ENCODE measurements at places on chromosomes 5 and 9.

DNA sequence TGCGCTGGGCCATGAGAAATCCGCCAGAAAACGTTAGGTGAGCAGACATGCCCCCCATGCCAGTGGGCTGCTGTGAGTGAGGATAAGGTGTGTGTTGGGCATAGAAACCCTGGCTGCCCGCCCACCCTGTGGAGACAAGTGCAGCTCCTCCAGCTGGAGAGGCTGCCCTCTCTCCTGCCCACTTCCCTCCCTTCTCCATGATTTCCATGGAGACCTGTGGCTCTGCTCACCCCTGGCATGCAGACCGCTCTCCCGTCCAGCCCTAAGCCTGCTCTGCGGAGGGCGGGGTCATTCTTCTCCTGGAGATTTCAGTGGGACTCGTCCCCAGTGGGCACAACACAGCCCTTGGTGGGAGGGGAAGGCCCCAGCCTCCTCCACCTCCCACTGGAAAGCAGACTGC, 133.0 kb upstream of the FAM120A start:
- no peak for DNase-seq

DNA sequence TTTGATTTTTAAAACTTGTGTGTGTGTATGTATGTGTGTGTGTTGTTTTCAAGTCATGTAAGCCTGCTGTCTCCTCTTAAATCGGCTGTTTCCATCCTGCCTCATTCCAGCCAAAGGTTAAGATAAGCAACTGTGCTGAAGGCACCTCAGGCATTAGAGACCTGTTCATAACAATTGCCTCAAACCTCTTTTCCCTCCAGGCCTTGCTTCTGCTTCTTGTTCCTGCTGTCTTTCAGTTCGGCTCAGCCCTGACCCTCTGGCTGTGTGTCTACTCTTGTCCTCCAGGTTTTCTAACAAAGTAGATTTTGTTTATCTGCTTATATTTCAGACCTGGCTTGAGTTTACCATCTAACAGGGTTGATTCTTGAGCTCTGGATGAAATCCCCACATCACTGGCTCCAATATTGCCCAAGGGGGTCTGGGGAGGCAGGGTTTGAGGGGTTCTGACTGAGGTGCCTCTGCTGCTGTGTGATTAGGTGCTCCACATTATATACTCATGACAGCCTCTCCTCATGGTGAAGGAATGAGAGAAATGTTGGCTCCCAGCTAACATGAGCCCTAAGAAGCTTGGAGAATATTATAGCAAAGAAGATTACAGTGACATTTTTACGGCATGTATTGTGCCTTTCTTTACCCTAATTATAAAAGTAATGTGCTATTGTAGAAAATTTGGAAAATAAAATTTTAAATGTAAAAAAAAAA, 229.7 kb upstream of the PIK3R1 start:
- no peak for DNase-seq

DNA sequence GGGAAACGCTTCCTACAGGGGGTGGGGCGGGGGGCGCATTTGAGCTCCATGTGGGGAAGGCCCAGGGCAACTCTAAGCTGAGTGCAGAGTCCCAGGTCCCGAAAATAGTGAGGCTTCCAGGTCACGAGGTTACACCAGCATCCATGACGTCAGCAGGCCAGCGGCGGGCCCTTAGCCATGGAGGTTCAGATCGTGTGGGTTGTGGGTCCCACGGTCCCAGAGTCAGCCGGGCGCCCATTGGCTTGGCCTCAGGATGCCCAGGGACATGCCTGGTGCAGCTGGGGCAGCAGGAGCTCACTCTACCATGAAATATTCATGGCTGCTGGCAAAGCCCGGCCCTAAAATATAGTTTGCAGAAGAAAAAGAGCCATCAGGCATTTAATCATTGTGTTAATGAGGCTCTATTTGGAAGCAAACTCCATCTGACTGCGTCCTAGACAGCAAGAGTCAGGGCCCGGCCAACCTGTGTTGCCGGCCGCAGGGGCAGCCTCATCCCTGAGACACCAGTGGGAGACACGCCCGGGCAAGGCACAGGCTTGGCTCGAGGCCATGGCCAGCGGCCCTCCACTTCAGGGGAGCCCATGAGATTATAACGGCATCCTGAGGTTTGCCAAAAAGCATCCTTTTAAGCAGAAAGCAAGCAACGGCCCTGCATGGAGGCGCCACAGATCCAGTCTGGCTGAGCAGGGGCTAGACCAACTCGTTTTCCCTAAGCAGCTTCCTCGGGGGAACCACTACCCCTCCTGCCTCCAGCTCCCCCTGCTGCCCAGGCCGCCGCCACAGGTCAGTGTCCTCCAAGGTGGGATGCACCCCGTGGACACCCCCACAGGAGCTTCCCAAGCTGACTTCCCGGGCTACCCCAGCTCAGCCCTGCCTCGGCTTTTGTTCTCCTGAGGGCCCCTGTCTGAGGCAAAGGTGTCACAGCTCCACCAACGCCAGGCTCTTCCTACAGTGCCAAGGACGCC, 108.9 kb upstream of the PPP1R26 start:
- DNase-seq, result no peak

- DNase-seq, result no peak
Observed at GRCh38 chr9:126851286-126851880, 9.1 kb upstream of the ZBTB34 start.

- DNase-seq, result no peak
Observed at GRCh38 chr9:135415586-135415985, 64.0 kb upstream of the PPP1R26 start.

All from stimulated activated CD4-positive, alpha-beta T cell treated with anti-CD3 and anti-CD28 coated beads, Interleukin-12 subunit alpha, Interleukin-12 subunit beta, amount 100 ng/mL, for 4 hours (primary cell).